ENCODE measurements at places on chromosomes 2 and 18. TPM values are rescaled to one million over a fixed set of nuclear protein-coding genes. Genes with fewer than 3 reads are reported as not detected.

Gene HOXD12
- total RNA-seq: not detected

Gene C2orf66
- total RNA-seq: 0.34 TPM

Gene EIF2AK3
- 129 TPM for total RNA-seq

Gene HRH4
- total RNA-seq: not detected

Gene GPR75
- 5.6 TPM for total RNA-seq

Gene PHOSPHO2
- total RNA-seq: 9.6 TPM

Gene RAD51AP2
- total RNA-seq: not detected

Gene TLX2
- total RNA-seq: 21.2 TPM

Gene ASB18
- total RNA-seq: not detected

Gene REG1B
- total RNA-seq: not detected

Gene CPO
- total RNA-seq: not detected

Gene LDLRAD4
- 0.29 TPM for total RNA-seq

Gene SPTBN1
- total RNA-seq: 385 TPM

Gene EFEMP1
- 1.2 TPM for total RNA-seq

Gene CCDC74A
- total RNA-seq: 0.54 TPM

Gene PRKAG3
- total RNA-seq: not detected

Gene UCN
- 1.9 TPM for total RNA-seq

Gene SERPINB2
- not detected for total RNA-seq

Gene THUMPD2
- 6.0 TPM for total RNA-seq

Gene REG3G
- total RNA-seq: not detected

Gene GBX2
- total RNA-seq: 1.2 TPM

Gene FAM228B
- 18.9 TPM for total RNA-seq

Gene IL36RN
- total RNA-seq: not detected

Gene PRR30
- not detected for total RNA-seq

Gene STAT4
- total RNA-seq: 0.74 TPM
